ENCODE measurements at places on chromosomes 6 and 20.

DNA sequence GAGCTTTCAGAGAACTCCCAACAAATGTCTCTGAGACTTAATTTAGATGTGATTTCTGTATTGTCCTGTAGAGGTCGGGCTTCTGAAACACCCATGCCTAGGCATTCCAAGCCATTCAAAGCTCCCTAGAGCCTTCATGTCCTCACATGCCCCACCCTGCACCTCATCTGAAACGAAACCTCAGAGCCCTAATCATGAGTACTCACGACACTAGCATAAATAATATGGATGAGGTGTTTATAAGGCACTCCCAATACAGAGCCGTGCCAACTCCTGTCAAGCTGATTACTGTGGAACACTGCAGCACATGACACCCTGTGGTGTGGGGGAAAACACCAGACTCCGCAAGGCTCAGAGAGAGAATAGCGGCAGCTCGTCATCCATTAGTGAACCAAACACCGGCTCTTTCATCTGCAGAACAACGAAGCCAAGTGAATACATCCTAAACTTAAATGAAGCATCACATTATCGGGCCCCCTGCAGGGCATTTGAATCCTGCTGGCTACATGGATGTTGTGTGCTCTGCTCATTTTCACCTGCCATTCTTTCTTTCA, 83.8 kb downstream of the FNDC1 start:
- no peak for DNase-seq

DNA sequence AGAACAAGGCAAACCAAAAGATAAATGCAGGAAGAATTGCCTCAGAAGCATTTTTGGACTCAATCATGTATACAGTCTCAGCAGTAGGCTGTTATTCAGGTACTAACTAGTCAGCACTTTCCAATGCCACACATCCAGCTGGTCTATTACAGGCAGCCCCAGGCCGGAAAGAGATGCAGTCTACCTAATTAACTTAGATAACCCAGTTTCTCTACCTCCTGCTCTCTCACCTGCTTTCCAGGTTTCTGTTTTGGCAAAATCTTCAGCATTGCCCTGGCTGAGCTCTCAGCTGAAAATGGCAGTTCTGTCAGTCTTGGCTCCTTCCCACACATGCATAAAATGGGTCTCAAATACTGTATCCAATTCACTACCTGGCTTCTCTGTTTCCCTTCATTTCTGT, 101.3 kb upstream of the UFL1 start:
- no peak for DNase-seq

- DNase-seq: peak; percentile 49
These were observed 4.9 kb upstream of the DAAM2 start for GRCh38 chr6:39787322-39787721.

- DNase-seq: no peak
These were observed 30.2 kb downstream of the PRR18 start for GRCh38 chr6:166277892-166278578.

DNA sequence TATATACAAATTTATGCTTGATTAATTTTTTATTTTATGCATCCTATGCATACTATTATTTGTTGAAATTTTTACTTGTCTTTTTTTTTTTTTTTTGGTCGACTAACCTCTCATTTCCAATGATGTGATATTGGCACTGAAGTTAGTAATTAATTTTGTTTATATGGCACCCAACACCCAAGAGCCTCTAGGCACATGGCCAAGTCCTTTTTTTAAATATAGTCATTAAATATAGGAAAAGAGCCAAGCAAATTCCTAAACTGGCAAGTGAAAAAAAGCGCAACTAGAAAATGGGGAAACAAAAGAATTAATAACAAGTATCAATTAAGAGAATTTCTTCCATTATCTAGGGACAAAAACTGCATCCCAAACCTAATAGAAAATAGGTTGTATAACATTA, 85.5 kb upstream of the HS3ST5 start:
- DNase-seq: no peak

DNA sequence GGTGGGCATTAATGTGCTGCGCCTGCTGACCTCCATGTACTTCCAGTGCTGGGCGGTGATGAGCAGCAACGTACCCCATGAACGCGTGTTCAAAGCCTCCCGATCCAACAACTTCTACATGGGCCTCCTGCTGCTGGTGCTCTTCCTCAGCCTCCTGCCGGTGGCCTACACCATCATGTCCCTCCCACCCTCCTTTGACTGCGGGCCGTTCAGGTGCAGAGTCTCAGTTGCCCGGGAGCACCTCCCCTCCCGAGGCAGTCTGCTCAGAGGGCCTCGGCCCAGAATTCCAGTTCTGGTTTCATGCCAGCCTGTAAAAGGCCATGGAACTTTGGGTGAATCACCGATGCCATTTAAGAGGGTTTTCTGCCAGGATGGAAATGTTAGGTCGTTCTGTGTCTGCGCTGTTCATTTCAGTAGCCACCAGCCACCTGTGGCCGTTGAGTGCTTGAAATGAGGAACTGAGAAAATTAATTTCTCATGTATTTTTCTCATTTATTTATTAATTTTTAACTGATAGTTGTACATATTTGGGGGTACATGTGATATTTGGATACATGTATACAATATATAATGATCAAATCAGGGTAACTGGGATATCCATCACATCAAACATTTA, 35.2 kb upstream of the NOP56 start:
- DNase-seq: no peak

DNA sequence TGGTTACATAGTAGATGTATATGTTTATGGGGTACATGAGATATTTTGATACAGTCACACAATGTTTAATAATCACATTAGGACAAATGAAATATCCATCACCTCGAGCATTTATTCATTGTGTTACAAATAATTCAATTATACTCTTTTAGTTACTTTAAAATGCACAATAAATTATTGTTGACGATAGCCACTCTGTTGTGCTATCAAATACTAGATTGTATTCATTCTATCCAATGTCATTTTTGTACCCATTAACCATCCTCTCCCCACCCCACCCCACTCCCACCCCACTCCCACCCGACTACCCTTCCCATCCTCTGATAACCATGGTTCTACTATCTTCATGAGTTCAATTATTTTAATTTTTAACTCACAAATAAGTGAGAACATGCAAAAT, 585.4 kb downstream of the CDH26 start:
- DNase-seq: no peak

DNA sequence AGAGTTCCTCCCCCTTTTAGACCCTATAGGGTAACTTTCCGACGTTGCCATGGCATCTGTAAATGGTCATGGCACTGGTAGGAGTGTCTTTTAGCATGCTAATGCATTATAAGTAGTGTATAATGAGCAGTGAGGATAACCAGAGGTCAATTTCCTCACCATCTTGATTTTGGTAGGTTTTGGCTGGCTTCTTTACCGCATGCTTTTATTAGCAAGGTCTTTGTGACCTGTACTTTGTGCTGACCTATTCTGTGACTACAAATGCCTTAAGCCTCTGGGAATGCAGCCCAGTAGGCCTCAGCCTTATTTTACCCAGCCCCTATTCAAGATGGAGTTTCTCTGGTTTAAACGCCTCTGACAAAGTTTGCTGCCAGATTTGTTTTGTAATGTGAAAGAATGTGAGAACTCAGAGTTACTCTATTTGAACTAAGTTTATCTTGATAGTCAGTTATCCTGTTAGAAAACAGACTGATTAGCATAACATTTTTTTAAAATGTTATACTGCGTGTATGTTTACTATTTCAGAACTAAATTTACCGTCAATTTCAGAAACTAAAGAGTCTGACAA, 111.3 kb upstream of the PRSS16 start:
- no peak for DNase-seq

DNA sequence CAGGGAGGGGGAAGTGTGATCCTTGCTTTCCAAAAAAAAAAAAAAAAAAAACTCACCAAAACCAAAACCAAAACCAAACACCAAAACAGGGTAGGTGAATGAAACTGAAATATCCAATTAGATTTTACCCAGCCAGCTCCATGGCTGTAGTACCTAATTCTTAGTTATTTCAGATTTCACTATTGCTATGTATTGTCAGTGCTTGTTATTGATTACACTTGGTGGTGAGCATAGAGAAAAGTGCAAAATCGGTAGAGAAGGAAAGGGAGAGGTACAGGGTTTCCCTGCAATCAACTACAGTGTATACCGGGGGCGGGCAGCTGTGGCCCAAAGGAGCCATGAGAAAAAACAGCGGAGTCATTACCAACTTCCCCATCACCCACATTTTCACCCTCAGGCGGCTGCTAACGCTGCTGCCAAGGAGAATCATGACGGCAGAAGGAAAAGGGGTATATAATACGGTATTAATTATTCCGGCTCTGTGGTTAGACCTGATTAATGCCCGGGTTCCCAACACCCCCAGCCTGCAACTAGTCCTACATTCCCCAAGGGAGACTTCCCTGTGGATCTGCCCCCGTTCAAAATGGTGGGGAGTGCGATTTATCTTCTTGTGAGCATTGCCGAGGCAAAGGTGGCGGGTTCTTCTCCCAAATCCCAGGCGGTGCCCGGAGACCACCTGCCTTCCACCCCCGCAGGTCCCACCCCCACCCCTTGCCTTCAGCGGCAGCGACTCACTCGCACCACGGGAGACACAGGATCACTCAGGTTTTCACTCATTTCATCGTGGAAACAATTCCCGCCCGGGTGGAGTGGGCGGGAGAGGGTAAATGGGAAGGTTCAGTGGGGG, at the start of gene C6orf62:
TSS of gene C6orf62 (minus strand) at position 30 of the 847 bp plus-strand sequence. CDS start 486 bp downstream, outside the sequence.
- no peak for DNase-seq

DNA sequence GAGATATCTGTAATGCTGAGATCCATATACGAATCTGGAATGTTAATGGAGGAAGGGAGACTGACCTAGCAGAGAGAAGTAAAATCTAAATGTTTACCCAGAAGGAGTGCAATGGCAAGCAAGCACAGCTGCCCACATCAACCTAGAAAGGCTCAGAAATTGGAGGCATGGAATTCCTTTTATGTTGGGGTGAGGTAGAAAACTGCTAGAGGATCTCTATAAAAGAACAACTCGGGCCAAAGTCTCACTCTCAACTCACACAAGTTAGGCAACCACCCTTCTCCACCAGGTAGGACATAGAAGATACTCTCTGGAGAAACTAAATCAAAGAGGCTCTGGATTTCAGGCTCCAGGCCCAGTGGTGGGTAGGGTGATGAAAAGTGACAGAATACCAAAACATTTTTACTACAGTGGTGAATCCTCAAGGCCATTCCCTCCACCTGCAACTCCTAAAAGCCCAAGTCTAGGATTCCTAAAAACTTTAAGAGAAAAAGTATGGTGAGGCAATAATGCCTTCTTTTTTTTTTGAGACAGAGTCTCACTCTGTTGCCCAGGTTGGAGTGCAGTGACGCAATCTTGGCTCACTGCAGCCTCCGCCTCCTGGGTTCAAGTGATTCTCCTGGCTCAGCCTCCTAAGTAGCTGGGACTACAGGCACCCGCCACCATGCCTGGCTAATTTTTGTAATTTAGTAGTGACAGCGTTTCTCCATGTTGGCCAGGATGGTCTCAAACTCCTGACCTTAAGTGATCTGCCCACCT, 9.5 kb upstream of the ADGRG6 start:
- no peak for DNase-seq

DNA sequence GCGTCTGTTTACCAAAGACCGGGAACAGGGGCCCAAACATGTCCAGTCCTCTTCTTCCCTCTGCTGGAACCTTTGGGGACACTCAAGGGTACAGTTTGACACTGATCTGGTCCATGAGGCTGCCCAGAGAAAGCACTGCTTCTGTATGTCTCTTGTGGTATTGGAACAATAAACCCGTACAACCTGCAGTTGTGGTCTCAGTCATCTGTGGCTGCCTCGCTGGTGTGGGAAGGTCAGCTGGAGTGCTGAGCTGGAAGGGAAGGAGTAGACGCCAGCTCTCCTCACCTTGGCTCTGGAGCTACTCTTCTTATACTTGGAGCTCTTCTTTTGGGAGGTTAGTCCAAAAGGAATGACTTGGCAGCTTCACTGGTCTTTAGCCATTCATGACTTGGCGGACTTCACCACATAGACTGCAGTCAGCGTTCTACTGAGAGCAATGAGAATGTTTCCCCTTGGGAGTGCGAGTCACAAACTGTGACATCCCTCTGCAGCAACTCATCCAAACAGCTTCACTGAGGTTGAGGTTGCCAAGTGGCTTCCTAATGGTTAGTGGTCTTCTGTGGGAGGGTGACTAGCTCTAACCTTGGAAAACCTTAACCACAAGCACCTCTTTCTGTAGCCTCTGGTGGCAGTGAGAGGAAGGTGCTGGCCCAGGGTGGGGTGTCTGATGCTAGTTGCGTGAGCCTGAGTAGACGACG, 81.2 kb downstream of the ASXL1 start:
- DNase-seq: no peak

DNA sequence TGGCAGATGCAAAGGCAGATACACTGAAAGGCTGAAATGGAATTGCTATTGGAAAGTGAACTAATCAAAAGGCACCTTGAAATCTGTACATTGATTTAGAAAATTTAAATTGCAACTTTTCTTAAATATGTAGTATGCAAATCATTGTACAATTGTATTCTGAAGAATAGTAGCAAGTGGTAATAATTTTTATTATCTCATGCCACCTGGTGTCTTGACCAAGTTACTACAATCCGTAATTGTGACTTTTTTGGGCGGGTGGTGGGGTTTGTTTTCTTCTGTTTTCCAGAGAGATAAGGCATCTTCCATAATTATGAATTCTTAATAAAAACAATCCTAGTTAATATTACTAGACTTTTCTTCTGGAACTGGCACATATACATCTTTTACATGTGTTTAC, 12.5 kb upstream of the BCKDHB start:
- DNase-seq: no peak

DNA sequence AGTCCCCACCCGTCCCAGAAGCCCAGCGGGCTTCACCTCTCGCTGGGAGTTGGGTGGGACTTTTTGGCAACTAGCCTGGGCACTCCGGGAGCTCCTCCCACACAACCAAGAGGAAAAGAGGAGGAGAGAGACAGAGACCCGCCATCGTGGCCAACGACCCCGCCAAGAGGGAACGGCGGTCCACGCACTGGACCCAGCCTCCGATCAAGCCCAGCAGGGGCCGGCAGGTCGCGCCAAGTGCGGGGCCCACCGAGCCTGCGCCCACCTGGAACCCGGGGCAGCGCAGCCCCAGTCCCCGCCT, 3.0 kb upstream of the TMEM14C start:
- no peak for DNase-seq

DNA sequence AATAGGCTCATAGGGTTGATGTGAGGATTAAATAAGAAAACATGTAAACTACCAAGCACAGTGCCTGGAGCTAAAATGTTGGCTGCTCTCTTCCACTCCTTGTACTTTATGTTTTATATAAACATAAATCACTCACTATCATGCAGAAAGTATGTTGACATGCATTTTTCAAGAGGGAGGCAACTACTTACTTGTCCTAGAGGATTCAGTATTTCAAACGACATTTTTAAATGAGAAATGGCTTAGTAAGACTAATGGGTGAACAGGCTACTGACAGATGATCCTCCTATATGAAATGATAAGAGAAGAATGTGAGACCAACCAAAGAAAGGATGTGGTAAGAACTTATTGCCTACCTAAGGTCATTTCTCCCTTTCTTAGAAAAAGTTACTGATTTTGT, 21.0 kb downstream of the LATS1 start:
- no peak for DNase-seq

Measured in vagina (tissue), 2 donors.